ENCODE measurements at places on chromosomes 4 and X.

DNA sequence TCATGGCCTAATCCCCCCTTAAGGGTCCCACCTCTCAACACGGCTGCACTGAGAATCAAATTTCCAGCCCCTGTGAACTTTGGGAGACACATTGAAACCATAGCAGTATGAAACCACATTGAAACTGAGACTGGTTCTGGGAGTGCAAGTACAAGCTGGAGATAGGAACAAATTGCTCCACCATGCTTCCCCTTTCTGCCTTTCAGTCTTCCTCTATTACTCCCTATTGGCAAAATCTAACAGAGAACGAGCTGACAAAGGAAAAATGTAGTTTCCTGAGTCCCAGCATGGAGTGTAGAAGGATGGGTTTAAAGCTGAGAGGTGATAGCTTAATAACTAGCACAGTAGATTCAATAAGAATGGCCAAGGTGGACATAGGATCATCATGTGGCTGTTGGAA, 161.7 kb upstream of the RPL34 start:
- no peak for DNase-seq

DNA sequence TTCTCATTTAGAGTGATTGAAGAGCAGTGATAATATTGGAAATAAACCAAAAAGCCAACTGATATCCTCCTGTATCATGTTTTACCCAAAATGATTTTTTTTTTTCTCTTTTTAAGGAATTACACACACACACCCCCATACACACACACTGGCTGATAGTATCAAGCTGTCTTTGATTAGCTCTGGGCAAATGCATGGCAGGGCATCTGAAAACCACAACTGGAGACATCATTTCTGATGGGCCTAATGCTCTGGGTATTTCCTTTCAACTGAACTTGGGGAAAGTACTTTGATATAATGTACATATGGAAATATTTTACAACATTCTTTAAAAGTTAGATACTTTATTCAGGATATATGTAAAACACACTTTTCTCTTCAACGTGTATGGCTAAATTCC, 14.2 kb upstream of the OSTC start:
- DNase-seq = no peak

DNA sequence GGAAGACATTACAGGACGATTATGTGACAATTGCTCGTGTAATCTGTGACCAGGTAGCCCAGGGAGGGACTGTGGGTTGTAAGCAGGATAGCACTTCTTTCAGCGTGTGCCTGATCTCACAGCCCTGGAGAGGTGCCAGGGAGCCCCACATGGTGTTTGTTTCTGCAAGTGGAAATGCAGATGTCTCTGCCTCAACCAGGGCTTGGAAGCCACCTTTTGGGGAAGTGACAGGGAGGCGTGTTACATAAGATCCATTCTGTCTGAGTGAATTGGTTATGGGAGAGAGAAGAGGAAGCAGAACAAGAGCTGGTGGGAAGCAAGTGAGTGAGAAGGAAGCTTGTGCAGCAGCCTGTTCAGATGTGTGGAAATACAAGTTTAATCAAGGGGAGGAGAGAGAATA, 104.5 kb upstream of the GATB start:
- no peak for DNase-seq

DNA sequence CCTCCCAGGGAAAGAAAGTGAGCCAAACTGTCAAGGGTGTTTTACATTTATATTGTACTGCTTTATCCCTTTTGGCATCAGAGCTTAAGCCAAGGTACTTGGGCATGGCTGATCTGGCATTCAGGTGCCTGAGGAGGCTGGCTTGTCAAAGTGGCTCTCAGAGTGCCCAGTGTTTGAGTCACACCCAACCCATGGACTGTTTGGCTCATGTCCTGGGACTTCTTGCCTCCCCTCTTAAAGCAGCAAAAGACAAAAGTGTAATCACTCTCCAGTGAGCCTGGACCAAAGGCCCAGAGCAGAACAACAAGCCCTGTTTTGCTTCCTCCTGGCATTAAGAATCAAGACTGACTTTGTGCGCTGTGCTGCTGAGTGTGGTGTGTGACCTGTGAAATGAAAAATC, 311.7 kb upstream of the TAPT1 start:
- no peak for DNase-seq

DNA sequence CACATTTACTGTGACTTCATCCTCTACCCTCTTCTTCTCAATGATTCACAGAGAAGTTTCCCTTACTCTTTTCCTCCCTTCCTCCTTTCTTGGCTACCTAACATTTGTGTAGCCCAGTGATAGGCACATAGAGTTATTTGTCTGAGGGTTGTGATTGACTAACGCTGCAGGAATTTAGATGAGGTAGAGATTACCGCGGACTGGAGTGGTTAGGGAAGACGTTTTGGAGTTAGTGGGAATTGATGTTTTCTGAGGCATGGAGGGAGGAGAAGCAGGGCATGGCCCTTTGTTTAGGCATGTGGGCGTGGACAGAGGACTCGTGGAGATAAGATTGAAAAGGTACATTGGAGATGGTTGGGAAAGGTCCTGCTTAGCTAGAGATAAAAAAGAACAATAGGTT, 246.7 kb downstream of the GPAT3 start:
- no peak for DNase-seq

DNA sequence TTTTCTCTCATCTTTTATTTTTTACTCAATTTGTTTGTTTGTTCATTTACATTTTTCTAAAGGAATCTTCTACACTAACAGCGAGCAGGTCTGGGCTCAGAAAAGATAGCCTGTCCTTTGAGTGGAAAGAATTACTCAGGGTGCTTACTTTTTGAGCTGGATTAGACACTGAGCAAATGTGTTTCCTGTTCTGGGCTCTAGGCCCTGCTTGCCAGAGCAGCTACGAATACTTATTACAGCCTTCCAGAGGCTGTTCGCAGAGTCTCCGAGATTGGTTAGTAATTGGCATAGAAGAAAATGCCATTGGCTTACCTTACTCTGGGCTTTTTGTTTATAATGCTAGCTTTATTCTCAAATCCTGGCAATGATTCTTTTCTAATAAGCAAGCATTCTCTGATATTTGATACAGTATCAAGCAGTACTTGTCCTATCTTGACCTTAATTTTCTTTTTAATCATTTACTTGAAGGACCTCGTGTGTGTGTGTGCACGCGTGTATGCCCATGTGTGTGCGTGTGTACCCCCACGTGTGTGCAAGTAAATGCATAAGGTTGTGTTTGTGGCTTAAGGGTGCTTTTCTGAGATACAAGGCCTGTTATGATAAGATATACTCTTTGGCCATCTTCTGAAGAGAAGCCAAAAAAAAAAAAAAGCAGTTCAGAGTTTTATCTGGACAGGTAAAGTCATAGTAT, 76.2 kb upstream of the GRXCR1 start:
- DNase-seq = no peak

DNA sequence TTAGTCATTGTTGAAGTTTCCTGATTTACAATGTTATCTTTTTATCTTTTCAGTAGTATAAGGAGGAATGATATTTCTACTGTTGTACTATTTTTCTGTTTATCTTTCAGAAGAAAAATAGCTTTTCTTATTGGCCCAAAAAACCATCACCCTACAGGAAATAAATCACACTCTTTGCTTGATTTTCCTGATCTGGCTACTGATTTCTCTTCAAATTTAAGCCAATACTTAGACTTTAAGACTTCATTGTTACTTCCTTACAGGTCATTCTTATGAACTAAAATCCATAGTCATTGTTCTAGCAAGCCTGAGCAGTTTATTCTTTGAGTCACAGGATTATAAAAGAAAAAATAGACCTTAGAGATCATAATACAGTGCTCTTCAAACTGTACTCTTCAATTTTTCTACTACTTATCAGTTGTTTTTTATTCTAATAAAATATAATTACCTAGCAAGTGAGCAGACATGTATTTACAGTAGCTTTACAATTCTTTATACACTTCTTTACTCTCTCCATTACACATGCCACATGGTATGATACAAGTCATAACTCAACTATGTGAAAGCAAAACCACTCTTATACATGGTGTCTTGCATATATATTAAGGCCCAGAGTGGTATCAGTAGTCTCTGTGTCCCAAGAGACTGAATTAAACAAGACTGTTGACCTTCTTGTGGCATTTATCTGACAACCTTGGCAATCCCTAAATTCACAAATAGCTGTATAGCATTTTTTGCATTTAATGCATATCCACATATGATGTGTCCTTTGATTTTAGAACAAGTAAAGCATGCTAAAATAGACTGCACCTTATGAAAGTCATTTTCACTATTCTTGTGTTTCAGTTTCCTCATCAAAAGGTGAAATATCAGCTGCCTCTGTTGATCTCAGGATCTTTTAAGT, 47.9 kb downstream of the TET2 start:
- DNase-seq = no peak

GRCh38 chr4:128386761-128387599, 99.4 kb upstream of the PGRMC2 start:
- peak; percentile 93 for DNase-seq

- DNase-seq = no peak
These were observed 150.4 kb downstream of the MID1 start for GRCh38 chrX:10470009-10470408.

- DNase-seq = no peak
These were observed 16.9 kb downstream of the STAP1 start for GRCh38 chr4:67575232-67576058.

GRCh38 chrX:113759422-113759821, 824.5 kb upstream of the HTR2C start:
- no peak for DNase-seq

- no peak for DNase-seq
These were observed 15.8 kb downstream of the MED28 start for GRCh38 chr4:17630228-17630627.

GRCh38 chr4:75891611-75892010, 10.6 kb downstream of the PPEF2 start:
- DNase-seq = no peak

GRCh38 chrX:54747733-54748393, 50.2 kb downstream of the ITIH6 start:
- DNase-seq = no peak

DNA sequence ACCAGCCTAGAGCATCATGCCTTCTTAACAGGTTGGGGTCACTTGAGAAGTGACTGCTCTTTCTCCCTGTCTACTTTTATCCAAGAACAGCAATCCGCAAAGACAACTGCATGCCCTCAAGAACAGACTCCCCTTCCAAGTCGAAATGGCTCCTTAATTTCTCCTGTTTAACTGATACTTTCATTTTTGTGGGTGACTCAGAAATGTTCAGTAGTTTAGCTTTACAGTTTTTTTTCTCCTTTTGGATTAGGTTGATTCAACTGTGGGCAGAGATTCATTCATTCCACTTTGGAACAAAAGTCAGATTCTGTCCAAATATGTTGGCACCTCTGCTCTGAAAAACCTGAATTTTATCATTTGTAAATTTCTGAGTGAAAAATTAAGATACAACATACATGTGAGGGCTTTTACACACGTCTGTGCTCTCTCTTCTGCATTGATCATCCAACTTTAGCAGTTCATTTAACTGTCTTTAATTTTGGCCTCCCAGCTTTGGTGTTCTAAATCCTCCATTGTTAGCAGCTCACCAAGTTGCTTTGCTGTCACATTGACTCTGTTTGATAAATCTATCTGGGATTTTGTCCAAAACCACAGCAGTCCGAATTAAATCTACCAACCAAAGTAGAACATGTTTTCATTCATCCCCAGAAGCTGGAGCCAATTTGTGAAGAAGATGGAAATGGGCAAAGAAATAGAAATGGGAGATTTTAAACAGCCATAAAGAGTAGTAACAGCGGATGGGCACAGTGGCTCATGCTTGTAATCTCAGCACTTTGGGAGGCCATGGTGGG, 50.0 kb downstream of the HOPX start:
- peak; percentile 39 for DNase-seq

DNA sequence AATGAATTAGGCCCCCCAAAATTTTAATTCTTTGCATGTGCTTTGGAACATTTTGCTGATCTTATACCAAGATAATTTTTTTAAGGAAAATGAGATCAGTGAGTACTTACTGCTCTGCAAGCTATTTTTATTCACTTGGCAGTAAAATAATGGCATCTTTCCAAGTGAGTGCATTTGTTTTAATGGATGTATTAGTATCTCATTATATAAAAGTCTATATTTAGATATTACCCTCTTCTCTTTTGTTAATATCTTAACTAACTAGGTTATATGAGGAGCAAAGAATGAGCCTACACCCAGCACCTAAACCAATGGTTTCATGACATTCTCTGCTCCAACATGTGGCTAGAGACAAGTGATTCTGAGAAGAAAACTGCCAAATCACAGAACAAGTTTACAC, 21.1 kb upstream of the ARAF start:
- DNase-seq = no peak
